ENCODE measurements at places on chromosomes 2 and 18.
A peak's percentile ranks its signal among the peaks of the same experiment; 100 is the strongest.

GRCh38 chr2:199812493-199812892, 38.5 kb downstream of the FTCDNL1 start:
- DNase-seq: no peak

- peak; percentile 51 for DNase-seq
These were observed 657.3 kb upstream of the LINC00305 start for GRCh38 chr18:64806232-64806631.

- no peak for DNase-seq
These were observed 291.6 kb downstream of the ALPK2 start for GRCh38 chr18:58337285-58337684.

- DNase-seq: no peak
These were observed 277.3 kb downstream of the TGIF1 start for GRCh38 chr18:3727274-3727673.

DNA sequence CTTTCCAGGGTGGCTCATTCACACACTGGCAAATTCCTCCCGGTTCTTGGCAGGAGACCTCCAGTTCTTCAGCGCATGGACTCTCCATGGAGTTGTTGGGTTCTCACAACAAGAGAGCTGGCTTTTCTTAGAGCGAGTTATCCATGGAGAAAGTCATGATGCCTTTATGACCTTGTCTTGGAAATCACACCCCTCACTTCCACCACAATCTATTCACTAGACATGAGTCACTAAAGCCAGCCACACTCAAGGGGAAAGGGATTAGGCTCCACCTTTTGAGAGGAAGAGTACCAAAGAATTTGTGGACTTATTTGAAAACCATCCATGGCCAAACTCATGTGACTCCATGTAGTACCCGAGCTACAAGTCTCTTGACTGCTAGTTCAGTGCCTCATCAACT, 160.5 kb downstream of the SETBP1 start:
- DNase-seq: no peak

DNA sequence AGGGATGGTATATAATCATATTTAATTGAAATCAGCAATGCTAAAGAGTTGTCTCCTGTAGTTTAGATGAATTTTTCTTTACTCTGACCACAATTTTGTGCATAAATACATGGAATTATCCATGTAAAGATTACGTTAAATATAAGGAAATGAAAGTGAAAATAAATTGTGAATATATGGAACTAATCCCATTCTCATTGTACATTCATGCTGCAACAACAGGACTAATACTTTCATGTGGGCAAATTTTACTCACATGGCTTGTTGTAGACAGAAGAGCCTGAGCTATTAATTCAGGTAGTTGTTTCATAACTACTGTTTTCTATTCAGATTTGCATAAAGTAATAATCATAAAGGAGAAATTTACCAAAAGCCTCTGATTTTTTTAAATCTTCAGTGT, 357.8 kb downstream of the ARHGAP15 start:
- DNase-seq: no peak

GRCh38 chr2:192159736-192160135, 35.0 kb downstream of the TMEFF2 start:
- no peak for DNase-seq

DNA sequence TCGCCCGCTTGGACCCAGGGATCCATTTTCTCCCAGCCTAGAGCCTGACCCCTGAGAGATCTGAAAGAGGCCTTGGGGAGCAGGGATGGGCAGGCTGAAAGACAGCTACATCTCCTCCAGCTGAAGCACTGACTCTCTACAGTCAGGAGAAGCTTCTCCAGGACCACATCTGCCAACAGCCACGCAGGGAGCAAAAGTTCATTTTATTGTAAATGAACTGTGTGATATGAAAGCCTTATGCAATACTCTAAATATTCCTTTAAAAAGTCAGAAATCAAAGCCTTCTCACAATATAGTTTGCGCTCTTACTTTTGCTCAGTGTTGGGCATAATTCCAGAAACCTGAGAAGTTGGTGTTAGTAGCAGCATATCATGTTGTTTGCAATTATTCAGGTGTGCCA, 428.9 kb upstream of the RAB6C start:
- no peak for DNase-seq

- DNase-seq: no peak
These were observed 36.4 kb downstream of the ALPK2 start for GRCh38 chr18:58592223-58593214.

DNA sequence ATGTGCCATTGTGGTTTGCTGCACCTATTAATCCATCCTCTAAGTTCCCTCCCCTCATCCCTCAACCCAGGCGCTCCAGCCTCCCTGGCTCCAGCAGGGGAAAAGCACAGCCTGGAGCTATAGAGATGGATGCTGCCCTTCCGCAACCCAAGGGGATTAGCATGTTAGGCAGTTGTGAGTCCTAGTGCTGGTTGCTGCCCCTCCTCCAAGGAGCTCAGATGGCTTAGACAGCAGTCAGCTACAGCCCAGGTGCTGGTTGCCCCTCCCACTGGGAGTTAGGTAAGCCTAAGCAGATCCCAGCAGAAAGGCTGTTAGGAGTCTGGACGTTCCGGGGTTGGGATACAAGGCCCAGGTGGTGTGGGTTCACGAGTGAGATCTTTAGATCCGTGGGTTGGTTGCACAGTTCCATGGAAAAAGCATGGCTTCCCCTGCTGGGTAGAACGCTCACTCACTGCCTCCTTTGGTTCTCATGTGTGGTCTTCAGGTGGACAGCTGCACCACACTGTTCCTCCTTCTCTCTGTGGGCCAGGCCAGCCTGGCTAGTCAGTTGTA, 446.1 kb downstream of the ZNF804A start:
- no peak for DNase-seq

DNA sequence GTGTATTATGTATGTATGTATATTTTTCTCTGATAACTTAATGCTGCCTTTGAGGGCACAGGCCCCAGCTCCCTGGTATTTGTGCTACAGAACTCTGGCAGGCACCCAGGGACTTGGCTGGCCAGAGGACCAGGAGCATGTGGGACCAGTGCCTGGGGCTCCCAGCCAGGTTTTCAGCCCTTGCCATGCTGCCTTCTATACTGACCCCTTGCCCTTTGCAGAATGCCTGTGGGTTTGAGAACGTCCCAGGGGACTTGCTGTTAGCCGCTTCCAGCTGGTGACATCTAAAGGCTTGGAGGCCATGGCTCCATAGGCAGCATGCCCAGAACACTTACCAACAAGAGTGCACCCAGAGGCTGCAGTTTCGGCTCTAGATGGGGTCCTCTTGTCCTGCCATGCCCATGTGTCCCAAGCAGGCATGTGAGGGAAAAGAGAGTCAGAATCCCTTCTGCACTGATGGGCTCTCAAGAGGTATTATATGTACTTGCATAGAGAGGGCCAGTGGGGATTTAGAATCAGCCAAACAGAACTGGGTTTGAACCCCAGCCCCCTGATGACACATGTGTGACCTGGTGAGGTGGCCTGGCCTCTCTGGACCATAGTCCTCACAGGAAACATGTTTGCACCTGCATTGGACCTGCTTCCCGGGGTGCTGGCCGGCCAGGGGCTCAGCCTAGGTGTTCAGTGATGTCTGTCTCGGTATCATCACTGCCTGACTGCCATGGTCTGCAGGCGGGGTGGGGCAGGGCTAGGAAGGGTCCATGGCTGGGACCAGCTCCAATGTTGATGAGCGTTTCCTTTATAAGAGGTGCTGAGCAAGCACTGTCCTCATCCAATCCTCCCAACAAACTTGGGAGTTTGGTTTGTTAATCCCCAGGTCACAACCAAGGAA, 119.2 kb upstream of the FHL2 start:
- DNase-seq: peak; percentile 17

DNA sequence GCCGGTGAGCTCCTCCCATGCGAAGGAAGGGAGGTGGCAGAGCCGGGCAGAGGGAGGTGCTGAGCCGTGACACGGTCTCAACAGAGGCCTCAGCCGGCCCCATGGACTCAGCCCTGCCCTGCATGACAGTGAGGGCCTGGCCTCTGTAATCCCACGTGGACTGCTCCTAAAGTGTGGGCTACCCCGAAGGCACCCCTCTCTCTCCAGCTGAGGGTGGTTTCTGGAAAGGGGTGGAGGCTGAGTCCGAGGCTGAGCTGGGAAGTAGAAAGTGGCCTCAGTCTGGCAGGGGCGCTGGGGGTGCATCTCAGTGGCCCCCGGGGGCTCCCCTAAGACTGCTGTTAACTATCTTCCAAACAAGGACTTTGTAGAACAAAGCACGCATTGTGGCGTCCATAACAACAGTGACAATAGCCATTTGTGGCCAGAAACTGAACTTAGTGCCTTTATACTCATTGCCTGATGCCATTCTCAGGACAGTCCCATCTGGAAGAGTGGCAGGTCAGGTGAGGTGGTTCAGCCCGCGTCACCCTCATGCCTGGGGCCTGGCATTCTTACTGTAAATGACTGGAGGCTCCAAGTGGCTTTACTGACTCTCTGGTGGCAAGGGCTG, 192.4 kb downstream of the TWIST2 start:
- peak; percentile 84 for DNase-seq

GRCh38 chr2:204353823-204354222, 191.5 kb upstream of the PARD3B start:
- no peak for DNase-seq

DNA sequence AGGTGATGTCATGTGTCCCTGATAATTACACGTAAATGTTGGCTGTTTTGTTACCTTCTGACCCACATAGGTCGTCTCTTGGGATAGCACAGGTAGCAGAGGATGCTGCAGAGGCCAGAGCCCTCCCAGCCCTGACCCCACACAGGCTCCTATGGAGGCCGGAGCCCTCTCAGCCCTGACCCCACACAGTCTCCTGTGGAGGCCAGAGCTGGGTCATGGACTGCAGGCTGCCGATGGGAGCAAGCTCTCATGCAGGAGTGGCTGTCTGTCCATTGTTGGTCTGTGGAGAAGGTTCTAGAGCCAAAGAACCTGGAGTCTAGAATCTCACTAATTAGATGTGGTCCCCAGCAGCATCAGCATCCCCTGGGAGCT, 155.5 kb downstream of the LDLRAD4 start:
- no peak for DNase-seq

DNA sequence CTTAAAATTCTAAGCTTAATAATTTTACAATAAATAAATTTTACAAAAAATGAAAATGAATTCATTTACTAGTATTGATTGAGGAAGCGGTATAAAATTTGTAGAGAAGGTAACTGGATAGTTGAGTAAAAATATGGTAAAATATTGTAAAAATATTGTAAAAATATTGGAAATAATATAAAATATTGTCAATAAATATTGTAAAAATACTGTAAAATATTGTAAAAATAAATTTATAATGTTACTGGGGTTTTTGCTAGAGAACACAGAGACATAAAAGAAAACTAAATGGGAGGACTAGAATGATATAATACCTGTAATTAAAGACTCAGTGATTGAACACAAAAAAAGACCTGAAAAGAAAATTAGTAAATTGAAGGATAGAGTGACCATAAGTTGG, 546.3 kb upstream of the NETO1 start:
- DNase-seq: no peak

DNA sequence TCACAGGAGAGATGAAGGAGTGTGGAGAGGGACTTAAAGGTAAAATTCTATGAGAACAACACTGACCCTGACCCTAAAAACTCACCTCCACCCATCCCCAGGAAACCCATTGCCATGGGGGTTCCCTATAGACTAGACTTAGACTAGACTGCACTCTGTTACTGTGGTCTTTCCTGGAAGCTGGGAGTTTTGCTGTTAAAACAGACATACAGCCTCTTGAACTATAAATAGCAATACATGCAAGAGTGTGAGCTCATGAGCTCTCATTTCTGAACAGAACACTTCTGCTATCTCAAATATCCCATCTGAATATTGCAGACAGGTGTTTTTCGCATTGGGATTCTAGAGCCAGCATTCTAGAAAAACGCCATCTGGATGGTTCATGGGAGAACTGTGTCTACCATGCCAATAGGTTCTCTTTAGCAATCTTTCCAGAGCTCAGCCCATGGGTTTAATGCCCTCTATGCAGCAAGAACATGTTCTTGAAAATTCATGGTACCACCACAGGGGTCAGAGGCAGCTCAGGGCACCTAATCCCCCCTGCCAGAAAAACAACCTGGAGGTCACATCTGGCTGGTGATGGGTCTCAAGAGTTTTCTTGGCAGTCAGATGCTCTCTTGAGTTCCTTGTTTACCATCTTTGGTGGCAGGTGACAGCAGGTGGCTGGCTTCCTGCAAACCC, 51.9 kb downstream of the SLC14A2 start:
- no peak for DNase-seq

DNA sequence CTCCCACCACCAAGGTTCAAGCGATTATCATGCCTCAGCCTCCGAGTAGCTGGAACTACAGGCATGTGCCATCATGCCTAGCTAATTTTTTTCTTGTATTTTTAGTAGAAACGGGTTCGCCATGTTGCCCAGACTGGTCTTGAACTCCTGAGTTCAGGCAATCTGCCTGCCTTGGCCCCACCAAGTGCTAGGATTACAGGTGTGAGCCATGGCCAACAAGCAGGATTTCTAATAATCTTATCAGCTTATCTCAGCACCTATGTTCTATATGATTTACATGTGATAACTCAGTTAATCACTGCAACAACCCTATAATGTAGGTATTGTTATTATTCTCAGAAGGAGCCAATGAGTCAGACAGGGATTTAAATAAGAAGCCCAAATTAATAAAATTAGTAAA, 80.3 kb downstream of the GORASP2 start:
- no peak for DNase-seq

DNA sequence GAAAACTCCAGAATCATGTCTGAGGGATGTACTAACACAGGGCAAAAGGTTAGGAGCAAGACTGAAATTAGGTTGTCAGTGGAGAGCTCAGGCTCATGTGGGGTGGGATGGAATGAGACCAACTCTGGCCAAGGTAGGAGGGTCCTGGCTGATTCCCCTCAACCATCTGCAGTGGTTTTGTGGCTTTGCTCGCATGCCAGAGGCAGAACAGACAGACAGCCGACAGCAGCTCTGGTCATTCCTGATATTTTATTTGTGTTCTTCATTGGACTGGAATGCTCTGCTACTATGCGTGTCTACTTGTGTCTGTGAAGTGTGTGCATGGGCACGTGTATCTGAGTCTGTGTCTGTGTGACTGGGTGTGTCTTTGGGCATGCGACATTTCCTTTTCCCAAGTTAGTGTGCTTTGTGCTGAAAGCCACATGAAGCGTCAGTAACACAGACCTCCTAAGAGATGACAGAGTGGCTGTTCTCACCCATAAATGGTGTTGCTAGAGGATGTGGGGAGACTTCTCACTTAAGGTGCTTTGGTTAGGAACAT, 239.5 kb downstream of the CNTNAP5 start:
- no peak for DNase-seq

GRCh38 chr2:207423886-207424285, 105.9 kb upstream of the CREB1 start:
- DNase-seq: no peak

GRCh38 chr2:106536490-106536889, 49.3 kb downstream of the CD8B2 start:
- DNase-seq: peak; percentile 35
